Stimulated activated CD4-positive, alpha-beta T cell treated with anti-CD3 and anti-CD28 coated beads, Interleukin-4, amount 100 ng/mL, for 24 hours (primary cell): ENCODE measurements at places on chromosomes 5 and 9.

DNA sequence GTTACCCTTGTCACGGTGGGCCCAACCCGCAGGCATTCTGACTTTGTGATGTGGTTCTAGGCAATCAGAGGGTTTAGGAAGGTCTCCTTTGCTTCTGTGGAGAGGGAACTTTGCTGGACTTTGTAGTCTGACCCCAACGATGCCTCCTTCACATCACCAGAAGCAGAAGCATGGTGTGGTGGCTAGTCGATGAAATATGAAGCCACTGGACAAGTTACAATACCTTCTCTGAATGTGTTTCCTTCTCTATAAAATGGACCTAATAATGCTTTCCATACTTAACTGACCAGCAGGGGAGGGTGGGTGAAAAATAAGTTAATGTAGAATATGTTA, 607 bp downstream of the SPEF2 start:
- DNase-seq: no peak

- no peak for DNase-seq
Observed at GRCh38 chr5:174303035-174303434, 257.5 kb downstream of the NSG2 start.

DNA sequence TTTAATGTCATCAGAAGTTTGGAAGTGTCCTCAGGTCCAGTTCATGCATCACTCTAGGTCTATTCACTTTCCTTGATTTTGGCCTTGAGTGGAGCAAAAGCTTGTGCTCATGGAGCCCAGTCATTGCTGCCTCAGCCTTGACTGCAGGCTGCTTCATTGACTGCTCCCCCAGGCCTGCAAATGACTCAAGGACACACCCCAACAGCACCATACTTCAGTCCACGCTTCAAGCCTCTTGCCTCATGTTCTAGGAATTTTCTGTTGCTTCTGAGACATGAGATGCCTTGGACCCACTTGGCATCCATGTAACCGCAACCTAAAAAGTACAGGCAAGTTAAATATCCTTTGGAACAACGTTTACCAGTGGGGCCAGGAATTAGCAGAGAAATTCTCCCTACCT, 193.7 kb downstream of the PIK3R1 start:
- no peak for DNase-seq

DNA sequence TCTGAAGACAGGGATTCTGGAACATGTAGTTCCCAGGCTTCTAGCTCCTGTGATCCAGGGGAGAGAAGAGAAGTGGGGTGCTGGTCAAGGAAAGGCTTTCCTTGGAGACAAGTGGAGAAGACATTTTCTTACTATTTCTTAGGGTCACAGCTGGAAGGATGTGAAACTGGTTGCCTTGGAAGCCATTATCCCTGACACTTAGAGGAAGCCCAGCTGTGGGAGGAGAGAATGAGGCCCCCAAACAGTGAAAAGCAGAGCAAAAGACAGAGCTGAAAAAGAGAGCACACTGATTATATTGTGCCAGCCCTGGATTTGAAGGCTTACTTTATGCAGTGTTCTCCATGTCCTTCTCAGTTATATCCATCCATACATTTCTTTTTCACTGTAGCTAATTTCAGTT, 17.5 kb upstream of the SHB start:
- DNase-seq: no peak

GRCh38 chr9:115035841-115036612, 81.9 kb downstream of the TNC start:
- peak; percentile 60 for DNase-seq
